ENCODE measurements at places on chromosomes 7 and 10.

GRCh38 chr10:95837783-95838182, 70.0 kb upstream of the CC2D2B start:
- no peak for DNase-seq

- DNase-seq, result no peak
Measured at GRCh38 chr7:75920431-75921161, 5.6 kb downstream of the POR start.

DNA sequence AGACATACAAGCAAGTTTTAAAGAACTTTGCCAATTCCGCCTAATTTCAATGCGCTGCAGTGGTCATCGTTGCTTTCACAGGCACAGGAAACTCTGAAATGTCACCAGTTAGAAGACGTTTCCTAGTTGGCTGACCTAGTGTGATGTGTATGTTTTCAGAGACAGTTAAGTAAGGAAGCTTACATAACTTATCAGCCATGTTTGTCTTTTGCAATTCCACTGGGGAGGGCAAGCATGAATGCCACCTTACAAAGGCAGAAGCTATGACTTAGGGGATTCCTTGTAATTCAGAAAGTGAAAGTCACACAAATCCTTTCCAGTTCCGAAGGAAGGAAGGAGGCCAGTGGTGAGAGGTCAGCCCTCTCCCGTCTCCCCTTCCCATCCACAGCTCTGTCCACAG, 15.0 kb upstream of the NPS start:
- no peak for DNase-seq

GRCh38 chr10:226018-226417, 90.8 kb downstream of the ZMYND11 start:
- DNase-seq, result no peak

- no peak for DNase-seq
Measured at GRCh38 chr7:94392393-94392786, 2.3 kb upstream of the COL1A2 start.

DNA sequence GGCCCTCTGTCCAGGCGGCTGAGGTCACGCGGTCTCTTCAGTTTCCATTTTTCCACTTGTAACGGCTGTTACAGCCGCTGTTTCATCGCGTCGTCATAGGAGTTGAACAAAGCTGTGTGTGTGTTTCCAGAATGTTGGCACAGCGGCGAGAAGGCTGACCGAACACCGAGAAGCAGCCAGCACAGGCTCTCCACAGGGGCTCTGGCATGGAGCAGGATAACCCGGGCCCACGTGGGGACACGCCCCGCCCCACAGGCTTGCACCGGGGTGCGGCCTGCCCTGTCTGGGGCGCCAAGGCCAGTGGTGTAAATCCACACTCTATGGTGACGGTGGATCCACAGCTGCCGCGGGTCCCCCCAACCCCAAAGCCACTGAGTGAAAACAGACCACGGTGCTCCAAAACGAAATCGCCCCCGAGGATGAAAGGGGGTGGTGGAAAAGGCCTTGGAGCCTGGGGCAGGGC, 448.2 kb downstream of the DNAJB6 start:
- no peak for DNase-seq

- no peak for DNase-seq
Measured at GRCh38 chr10:97765201-97765600, 6.6 kb downstream of the SFRP5 start.

DNA sequence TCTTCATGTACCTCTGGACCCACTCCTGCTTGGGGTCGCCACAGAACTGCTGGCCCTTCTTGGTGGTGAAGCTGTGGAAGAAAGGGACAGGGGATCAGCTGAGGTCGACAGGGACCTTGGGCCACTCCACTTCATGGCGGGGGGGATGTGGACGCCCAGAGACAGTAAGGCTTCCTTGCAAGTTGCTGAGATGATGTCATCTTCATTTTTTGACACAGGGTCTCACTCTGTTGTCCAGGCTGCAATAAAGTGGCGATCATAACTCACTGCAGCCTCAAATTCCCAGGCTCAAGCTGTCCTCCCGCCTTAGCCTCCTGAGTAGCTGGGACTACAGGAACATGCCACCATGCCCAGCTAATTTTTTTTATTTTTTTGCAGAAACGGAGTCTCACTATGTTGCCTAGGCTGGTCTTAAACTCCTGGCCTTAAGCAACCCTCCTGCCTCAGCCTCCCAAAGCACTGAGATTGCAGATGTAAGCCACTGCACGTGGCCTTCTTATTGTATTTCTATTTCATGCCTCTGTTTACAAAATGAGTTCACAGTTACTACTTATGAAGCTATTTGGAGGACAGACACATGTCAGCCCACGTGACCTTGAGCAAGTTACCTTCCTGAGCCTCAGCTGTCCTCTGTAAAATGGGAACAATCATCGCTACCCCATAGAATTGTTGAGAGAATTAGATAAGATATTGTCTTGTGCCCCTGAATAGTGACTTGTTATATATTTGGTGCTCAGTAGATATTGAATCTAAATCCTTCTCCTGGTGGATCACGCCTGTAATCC, 1.5 kb downstream of the CCL24 start:
- DNase-seq, result no peak

GRCh38 chr7:100604028-100604975, 2.1 kb downstream of the PCOLCE start:
- peak; percentile 58 for DNase-seq

DNA sequence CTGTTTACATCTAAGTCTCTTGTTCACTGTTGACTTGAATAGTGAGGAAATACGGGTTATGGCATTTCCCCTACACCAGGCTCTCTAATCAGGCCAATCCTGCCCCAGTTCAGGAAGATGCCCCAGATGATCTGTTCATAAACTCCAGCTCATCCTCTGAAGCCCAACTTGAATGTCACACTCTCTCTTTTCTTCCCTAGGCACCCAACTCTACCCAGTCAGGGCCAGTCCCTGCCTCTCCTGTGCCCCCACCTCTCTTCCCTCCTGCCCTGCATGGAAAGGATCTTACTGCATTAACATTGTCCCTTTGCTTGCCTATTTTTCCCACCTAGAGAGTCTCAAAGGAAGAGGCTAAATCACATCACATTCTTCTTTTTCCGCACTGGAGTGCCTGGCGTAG, 10.6 kb upstream of the TRPV6 start:
- DNase-seq, result no peak

DNA sequence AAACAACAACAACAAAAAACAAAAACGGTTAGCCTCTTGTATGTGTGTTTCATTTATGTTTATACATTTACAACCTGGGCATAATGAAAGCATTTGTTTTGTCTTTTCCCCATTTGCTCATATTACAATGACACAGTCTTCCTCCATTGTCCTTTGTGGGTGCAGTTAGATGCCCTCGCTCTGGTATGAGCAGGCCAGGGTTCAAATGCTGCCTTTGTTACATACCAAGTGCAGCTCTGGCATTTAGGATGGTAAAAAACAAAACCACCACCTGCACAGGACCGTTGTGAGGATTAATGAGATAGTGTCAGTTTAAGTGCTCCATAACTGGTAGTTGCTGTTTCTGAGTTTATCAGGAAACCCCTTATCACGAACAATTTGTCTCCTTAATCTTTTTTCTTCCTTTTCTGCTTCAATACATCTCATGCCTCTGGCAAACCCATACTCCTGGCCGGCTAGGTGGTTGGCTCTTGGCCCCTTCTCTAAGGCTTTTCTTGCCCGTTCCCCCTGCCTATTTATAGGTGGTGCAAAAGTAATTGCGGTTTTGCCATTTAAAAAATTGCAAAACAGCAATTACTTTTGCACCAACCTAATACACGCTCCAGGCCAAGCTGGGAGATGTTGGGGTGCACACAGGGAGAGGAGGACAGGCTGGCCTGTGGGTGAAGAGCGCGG, 18.6 kb upstream of the TMEM225B start:
- no peak for DNase-seq

GRCh38 chr10:68224810-68225209, 7.1 kb downstream of the ATOH7 start:
- no peak for DNase-seq

- no peak for DNase-seq
Measured at GRCh38 chr7:35909870-35910357, 109.1 kb downstream of the SEPTIN7 start.

DNA sequence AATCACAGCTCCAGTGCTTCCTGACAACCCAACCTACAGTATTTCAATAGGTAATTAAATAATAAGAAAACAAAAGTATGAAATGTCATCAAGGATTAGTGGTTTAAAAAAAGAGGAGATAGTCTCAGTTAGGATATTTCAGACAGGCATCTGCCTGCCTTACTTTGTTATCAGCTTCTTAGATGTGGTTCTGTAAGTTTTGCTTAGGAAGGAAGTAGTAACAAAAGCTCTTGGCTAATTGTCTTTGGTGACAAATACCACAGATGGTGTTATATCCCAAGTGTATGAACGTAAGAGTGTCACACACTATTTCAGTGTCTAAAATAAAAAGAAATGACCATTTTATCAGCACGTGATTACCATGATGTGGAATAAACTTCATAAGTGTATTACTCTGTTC, 9.8 kb upstream of the ACTA2 start:
- DNase-seq, result no peak

DNA sequence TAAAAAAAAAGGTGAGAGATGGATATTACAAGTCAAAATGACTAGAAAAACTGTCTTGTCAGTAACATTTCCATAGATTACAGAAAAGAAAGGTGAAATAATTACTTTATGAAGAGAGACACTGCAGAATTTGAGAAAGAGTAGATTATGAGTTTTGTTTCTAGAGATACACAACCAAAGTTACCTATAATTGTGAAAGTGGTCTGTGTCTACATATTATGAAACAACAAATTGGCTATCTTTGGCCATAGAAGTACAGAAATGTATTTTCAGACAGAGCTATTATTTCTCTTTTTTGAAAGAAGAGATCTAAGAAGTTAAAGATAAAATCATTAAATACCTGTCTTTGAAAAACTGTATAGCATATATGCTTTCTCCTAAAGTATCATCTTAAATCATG, 30.1 kb downstream of the KCND2 start:
- DNase-seq, result no peak

DNA sequence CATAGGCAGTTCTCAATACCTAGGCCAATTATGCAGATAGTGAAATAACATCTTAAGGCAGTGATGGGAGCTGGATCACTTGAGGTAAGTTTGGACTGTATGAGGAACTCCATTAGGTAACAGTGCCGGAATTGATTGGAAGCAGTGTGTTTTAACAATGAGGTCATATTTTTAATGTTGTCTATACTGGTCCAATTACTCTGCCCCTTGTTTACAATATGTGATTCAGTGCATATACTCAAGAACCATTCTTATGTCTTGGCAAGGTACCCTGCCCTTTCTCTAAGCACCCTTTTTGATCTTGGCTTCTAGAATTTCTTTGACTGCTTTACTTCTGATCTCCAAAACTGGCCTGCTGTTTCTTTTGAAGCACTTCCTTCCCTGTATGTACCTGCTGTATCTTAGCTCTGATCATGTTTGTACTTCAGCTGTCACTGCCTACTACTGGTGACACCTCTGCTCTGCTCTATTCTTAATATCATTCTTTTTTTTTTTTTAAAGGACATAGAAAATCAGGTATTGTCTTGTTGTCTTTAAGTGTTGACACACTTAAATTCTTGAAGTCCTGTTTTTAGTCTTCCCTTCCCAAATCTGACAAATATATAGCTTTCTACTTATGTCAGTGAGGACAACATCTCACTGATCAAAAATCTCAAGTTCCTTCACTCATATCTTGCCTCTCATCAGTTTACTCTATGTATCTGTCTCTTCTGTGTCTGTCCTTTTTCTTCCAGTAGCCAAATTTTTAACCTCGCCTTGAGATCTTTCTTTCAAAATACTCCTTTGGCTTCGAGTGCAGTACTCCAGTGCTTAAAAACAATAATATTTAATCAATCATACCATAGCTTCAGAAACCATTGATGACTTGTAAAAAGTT, 46.4 kb upstream of the RPA3 start:
- no peak for DNase-seq

GRCh38 chr7:123440101-123440548, 94.3 kb downstream of the IQUB start:
- no peak for DNase-seq

DNA sequence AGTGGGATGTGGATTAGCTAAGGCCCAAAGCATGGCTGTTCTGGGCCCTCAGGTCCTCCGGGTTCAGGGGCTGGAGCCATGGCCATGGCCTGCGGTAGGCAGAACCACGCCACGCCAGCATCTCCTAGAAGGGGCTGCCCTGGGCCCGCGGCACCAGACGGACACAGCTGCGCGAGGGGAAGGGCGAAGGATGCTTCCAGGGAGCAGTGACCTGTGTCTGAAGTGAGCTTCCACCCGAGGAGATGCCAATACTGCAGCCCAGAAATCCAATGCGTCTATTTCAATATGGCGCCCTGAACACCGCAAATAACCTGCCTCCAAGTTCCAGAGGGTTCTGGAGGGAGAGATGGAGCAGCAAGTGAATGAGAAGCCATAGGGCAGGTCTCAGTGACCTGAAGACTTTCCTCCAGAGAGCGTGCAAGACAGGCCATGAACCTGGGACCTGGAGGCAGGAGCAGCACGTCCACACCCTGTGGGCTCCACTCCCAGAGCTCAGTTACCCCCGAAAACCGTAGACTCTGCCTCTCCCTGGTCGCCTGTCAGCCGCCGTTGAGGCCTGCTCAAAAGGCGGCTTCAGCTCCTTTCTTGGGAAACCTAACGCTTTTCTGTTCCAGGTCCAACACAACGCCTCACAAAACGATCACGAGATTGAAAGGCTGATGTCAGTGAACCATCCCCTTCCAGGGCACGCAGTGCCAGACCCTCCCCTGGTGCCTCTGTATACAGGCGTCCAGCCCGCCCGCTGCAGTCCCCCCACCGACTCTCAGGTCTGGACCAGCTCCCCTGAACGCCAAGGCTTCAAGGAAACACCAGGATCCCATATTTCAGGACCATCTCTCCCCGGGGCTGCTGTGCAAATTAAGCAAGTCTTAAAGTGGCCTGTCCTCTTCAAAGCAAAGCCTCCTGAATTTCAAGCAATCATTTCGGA, 37.4 kb downstream of the AMZ1 start:
- no peak for DNase-seq

GRCh38 chr10:10584161-10584560, 433.5 kb upstream of the CELF2 start:
- no peak for DNase-seq

GRCh38 chr7:21642422-21642821, 99.6 kb downstream of the DNAH11 start:
- DNase-seq, result no peak

DNA sequence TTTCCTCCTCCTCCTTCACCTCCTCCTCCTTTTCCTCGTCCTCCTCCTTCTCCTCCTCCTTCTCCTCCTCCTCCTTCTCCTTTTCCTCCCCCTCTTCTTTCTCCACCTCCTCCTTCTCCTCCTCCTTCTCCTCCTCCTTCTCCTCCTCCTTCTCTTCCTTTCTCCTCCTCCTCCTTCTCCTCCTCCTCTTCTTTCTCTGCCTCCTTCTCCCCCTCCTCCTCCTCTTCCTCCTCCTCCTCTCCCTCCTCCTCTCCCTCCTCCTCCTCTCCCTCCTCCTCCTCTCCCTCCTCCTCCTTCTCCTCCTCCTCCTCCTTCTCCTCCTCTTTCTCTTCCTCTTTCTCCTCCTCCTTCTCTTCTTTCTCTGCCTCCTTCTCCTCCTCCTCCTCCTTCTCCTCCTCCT, 13.6 kb downstream of the PLXNA4 start:
- DNase-seq, result no peak

GRCh38 chr7:2616387-2617324, 15.1 kb upstream of the TTYH3 start:
- DNase-seq, result peak; percentile 78

GRCh38 chr10:91924212-91925021, 847 bp downstream of the BTAF1 start:
- DNase-seq, result no peak

GRCh38 chr7:18638594-18639452, 143.3 kb downstream of the HDAC9 start:
- no peak for DNase-seq
